NB4 (cell line): ENCODE measurements at places on chromosomes 7 and 10.

DNA sequence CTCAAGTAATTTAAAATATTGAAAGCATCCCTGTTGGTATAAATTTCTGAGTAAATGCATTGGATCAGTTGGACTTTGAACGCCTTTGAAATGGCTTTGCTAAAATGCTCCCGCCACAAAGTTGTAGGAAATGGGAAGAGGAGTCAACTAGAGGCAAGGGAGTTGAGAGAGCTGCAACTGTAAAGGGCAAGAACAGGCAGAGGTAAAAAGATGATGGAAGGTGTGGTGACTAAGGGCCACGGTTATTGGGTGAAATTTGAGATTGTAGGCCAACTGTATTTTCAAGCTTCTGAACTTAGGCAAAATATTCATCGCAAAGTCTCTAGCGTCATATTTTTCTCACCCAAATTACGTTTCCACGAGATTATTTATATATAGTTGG, 595 bp upstream of the SUMF2 start:
- no peak for DNase-seq

- no peak for DNase-seq
Measured at GRCh38 chr10:36739884-36740445, 385.4 kb upstream of the ANKRD30A start.

GRCh38 chr10:81920213-81920829, 45.3 kb downstream of the NRG3 start:
- DNase-seq: peak; percentile 37

DNA sequence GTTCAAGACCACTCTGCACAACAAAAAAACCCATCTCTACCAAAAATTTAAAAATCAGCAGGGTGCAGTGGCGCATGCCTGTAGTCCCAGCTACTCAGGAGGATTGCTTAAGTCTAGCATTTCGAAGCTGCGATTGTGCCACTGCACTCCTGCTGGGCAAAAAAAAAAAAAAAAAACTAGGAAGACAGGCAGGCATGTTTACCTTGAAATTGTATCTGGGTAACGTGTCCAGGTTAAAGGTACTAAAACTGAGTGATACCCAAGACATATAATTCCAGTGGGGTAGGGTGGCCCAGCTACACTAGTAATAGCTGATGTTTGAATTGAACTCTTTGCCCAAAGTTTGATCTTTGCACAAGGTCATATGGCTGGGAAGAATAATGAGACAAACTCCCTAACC, 16.2 kb downstream of the GHITM start:
- peak; percentile 57 for DNase-seq

GRCh38 chr7:70456719-70457118, 675.2 kb upstream of the GALNT17 start:
- no peak for DNase-seq

DNA sequence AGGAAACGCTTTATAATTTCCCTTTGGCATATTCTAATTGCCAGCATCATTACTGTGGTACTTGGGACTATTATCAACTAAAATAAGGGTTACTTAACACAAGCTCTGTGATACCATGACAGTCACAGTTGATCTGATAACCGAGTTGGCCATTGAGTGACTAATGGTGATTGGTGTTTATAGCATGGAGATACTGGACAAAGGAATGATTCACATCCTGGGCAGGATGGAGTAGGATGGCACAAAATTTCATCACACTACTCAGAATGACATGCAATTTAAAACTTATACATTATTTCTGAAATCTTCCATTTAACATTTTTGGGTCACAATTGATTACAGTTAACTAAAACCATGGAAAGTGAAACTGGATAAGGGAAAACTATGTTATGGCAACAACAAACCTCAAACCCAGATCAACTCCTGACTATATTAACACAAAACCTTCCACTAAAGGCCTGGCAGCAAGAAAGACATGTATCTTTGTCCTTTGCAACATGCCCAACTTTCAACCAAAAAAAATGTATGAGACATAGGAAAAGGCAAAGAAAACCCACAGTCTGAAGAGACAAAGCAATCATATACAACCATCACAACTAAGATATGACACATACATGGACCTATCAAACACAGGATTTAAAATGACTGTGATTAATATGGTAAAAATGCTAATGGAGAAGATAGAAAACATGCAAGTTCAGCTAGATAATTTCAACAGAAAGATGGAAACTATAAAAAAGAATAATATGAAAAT, 208.5 kb upstream of the NRP1 start:
- no peak for DNase-seq

DNA sequence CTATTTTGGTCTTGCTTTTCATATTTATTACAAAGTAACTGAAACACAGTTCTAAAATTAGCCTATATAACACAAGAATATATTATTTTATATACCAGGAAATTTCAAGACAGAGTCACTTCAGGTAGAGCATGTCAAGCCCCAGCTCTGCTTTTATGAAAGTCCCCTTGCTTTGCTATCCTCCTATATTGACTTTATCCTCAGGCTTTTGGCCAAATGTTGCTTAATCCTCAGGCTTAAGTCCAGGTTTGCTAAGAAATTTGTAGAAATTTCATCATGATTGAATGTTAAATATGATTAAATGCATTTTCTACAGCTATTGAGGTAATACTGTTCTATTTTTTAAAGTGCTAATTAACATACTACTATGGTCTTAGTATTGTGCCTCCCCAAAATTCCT, 227.6 kb downstream of the FZD1 start:
- no peak for DNase-seq

DNA sequence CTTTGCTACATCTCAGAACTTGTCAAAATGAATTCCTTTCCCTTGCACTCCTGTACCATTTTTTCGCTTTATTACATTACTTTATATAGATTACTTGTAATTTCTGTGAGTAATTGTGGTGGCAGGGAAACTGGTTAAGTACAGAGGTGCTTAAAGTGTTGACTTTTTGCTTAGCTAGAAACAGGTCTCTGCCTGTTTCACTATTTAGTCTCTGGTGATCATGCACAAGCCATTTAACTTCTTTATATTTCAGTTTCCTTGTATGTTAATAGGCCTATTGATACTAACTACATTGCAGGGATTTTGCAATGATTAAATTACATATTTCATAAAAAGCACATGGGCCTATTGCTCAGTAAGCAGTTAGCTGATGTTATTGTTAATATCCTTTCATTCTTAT, 233.8 kb downstream of the PRKG1 start:
- DNase-seq: no peak

- DNase-seq: no peak
Measured at GRCh38 chr10:70905071-70906021, 17.0 kb upstream of the PCBD1 start.

GRCh38 chr10:76149182-76149581, 717.8 kb downstream of the LRMDA start:
- no peak for DNase-seq

- no peak for DNase-seq
Measured at GRCh38 chr10:10755490-10755889, 262.2 kb upstream of the CELF2 start.

GRCh38 chr7:69208848-69209247, 389.4 kb upstream of the AUTS2 start:
- DNase-seq: no peak

DNA sequence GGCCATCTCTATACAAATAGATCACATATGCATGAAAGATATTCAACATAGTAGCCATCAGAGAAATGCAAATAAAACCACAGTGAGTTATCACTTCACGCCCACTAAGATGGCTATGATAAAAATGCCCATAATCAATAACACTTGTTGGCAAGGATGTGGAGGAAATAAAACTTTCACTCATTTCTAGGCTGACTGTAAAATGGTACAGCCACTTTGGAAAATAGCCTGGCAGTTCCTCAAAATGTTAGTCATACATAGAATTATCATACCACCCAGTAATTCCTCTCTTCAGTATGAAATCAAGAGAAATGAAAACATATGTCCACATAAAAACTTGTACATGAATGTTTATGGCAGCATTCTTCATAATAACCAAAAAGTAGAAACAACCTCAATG, 324.9 kb downstream of the LRRTM3 start:
- DNase-seq: no peak

DNA sequence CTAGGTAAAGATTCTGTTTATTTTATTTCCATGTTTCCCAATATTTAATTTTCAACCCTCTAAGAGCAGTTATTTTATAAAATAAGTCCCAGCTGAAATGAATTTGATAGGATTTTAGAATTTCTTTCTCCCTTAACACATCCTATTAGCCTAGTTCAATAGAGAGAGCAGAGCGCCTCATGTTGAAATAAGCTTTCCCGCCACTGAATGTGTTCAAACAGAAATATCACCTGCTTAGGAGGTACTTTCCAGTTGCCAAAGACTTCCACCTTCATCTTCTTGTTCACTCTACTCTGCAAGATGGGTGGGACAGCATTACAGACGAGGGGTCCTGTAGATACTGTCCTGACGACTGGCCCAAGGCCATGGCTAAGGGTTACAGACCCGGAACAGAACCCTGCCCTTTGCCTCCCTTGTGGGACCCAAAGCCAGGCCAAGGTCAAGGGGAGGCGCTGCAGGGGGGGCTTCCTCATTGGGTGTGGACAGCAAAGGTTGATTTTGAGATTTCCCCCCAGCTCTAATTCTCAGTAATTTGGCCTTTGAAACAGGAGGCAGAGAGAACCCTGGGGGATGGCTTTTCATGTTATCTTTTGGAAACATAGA, 62.0 kb downstream of the PARP12 start:
- no peak for DNase-seq

- DNase-seq: no peak
Measured at GRCh38 chr10:105328503-105329133, 687.5 kb downstream of the SORCS3 start.

DNA sequence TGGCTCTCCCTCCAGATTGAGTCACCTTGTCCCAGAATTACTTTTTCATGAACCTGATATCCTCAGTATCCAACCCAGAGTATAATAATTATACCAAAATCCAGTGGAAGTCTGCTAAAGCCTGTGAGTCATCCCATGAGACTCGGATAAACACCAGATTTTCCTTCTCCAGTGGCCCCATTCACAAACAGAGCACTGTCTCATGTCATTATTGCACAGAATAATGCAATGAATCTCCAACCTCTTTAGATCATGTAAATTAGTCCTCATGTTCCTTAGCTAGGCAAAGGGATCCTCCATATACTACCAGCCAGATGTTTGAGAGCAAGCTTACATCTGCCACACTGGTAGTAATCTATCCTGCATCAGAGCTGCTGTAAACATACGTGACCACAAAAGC, 89.0 kb downstream of the AMPH start:
- no peak for DNase-seq

DNA sequence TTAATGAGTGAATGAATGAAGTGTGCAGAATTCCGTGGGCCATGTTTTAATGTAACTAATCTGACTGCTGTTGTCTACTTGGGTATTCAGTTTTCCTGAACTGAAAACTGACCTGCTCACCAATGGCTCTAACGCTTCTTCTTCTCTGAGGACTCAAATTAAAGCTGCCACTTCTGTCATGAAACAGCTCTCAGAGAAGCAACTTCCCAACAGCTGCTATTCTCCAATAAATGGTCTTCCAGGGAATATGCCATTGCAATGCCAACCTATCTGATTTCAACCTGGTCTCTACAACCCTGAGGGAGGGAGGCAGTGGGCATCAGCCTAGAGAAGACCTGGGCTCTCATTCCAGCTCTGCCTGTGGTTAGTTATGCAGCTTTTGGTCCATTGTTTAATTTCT, 69.4 kb downstream of the FRMD4A start:
- DNase-seq: no peak

GRCh38 chr10:3867454-3868270, 82.7 kb upstream of the KLF6 start:
- no peak for DNase-seq

DNA sequence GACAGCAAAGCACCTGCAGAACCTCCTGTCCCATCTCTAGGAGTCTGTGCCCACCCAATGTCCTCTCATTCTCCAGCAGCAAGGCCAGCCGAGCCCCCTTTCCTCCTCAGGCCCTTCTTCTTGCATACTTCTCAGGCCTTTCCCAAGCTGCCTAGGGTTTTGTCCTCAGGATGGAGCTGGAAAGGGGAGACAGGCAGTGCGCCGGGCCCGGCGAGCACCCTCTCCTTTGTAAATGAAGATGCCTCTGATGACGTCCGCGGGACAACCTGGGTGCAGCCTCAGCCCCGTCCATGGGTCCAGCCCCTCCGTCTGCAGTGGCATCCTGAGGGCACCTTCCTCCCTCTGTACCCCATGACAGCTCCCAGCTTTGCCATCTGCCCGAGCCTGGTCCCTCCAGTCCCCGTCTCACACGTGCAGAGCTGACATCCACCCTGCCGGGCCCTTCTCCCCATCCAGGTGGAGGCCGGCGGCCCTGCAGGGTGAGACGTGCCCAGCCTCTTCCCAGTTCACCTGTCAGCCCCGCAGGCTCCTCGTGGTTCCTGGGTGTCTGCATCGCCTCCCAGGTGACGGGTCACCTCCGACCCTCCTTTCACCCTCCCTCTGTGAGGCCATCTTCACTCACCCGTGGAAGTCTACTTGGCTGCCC, 36.4 kb downstream of the JAKMIP3 start:
- no peak for DNase-seq

- DNase-seq: peak; percentile 63
Measured at GRCh38 chr10:44386546-44387052, 1.7 kb upstream of the CXCL12 start.

- DNase-seq: no peak
Measured at GRCh38 chr7:80967917-80968297, 49.1 kb upstream of the SEMA3C start.

- DNase-seq: no peak
Measured at GRCh38 chr10:127414024-127414423, 135.1 kb upstream of the NPS start.

DNA sequence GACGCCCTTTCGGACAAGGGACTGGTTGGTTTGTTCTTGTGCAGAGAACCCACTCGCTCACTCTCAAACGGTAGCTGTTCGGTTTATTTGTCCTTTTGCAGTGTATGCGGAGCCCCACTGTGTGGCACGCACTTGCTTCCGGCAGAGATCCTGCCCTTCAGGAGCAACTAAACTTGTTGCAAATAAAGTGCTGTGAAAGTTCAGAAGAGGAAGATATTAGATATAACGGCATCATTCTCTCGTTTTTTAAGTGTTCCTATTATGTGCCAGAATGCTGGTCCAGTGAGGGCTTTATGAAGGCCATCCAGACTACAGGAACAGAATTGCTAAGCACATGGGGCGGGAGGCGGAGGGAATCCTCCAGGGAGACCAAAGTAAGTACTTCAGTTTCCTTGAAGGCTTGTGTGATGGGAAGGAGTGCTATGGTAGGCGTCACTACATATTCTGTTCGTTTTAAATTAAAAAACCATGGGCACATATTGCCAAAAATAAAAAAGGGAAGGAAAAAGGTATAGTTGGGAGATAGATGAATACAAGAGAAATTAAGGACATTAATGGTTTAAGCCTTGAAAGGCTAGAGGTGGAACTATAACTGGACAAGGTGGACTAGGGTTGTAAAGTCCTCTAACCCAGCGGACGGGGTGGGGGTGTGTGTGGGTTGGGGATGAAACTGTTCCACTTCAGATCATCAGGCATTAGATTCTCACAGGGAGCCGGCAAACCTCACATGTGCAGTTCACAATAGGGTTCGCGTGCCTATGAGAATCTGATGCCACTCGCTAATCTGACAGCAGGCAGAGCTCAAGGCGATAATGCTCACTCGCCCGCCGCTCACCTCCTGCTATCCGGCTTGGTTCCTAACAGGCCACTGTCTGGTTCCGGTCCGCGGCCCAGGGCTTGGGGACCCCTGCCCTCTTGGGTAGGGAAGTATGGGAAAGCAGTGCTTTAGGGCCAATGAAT, 704 bp upstream of the ERLIN1 start:
- peak; percentile 83 for DNase-seq

- no peak for DNase-seq
Measured at GRCh38 chr10:67921065-67921464, 36.6 kb downstream of the SIRT1 start.

- DNase-seq: no peak
Measured at GRCh38 chr10:7886056-7886455, 67.8 kb downstream of the TAF3 start.

GRCh38 chr10:88131511-88132139, 268.2 kb downstream of the PTEN start:
- DNase-seq: no peak
